ENCODE measurements at places on chromosomes 6 and 20.

DNA sequence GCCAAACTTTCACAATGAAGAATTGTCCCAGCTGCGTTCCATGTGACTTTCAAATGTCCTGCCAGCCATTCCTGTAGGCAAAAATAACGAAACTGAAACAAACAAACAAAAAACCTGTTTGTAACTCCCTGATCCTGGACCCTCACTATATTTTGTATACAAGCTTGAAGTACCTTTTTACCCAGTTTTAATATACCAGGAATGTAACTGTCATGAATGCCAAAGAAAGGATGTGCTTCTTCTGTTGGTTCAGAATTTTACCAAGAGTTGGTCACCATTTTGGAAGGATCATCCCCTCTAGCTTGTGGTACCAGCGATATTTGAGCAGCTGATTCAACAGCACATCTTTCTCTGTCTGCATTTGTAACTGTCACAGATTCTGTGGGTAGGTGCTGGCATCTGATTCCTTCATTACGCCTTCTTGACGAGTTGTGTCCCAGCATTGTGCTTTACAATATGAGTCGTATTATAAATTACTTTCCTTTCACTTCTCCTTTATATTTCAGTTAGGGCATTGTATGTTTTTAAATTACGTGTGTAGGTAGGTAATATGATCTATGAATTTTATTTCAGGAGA, 93.9 kb downstream of the DLGAP4 start:
- no peak for DNase-seq

DNA sequence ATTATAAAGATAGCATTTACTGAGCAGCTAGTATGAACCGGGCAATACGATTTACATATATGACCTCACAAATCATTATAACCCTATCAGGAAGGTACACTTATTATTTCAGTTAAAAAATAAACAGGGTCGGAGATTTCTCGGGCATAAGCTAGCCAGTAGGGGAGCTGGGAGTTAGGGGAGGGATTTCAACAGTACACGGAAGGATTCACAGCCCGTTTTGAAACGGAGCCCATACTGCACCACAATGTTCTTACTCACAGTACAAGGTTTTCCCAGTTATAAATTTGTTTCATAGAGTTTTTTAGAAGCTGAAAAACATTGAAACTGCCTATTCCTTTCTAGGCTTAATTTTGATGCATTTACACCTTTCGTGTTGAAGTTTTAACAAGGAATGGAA, 607.1 kb downstream of the HDGFL1 start:
- no peak for DNase-seq

- no peak for DNase-seq
Observed at GRCh38 chr6:133114973-133115372, 126.2 kb upstream of the EYA4 start.

DNA sequence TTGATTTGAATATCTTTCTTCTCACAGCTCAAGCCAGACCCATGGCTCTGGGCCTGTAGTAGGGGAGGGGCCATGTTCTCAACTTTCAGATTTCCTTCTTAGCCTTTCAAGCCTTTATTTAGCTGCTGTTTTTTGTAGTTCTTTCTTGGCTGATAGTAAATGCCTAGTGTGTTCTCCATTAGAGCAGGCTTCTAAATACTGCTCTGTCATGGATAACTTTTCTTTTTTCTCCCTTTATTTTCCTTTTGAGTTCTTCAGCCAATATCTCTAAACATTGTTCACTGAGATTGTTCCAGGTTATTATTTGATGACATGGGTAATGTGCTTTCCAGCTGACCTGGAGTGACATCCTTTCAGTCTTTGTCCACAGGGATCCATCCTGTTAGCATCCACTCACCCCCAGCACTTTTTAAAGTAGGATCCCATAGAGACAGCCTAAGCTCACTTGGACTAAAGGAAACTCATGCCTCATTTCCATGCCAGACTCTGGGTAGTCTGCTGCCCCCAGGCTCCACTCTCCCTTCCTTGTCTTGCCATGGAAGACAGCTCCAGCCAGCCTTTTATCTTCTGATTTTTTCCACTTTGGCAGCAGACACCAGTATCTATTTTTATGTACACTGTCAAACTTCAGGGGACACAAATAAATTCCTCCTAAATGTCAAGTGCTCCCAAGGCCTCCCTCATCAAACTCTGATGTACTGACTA, 645.6 kb downstream of the RNF144B start:
- no peak for DNase-seq

DNA sequence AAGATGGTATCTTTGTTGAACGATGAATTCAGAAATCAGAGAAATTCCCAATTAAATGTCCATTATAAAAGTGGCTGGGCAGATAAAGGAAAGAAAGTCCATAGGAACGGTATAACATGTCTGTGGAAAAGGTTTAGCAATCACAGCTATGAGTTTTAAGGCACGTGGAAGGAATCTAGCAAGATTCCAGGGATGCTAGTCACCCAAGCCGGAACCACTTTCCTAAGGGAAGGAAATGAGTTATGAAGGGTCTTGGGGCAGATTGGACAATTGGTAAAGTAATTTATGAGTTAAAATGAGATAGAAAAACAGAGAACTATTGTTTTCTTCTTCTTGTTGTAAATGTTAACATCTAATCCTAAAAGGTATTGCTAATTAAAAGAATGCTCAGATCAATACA, 384.8 kb downstream of the ADGRB3 start:
- no peak for DNase-seq

DNA sequence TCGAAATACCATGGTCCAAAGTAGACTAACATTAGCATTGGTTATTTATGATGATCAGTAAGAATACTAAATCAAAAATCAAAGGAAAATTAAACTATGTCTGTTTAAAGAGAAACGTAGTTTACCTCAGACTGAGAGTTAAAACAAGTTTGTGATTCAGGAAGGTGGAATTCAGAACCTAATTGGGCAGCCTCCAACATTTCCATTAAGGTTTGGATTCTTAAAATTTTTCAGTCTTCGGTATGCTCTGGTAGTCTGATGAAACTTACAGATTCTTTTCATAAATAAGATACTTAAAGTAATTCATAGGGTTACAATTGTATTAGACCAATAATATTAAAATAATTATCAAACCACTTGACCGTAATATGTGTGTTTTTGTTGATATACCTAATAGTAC, 18.6 kb downstream of the HFE start:
- DNase-seq = no peak

DNA sequence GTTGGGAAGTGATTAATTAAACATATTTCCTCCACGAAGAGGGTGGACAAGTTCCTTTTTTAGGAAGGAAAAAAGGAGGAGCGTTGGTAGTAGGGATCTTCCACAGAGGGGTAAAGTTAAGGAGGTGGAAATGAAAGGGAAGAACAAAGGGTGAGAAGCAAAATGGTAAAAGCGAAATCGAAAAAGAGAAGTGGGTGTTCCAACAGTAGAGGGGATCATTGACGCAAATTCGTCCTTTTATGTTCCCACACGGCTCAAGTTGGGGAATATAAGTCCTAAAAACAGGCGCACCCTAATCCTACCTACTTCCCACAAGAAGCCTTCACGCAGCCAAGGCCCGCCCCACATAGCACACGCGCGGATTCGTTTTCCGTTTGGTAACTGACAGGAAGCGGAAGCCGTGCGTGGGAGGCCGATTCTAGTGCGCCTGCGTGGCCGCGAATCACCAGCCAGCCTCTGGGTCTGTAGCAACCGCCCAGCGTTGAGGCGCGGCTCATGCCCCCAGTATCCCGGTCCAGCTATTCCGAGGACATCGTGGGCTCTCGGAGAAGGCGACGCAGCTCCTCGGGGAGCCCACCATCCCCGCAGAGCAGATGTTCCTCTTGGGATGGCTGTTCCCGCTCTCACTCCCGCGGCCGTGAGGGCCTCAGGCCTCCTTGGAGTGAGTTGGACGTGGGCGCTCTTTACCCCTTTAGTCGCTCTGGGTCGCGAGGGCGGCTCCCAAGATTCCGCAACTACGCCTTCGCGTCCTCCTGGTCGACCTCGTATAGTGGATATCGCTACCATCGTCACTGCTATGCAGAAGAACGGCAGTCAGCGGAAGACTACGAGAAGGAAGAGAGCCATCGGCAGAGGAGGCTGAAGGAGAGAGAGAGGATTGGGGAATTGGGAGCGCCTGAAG, at the start of gene NKAPL:
TSS of gene NKAPL (plus strand) at position 421 of the 901 bp plus-strand sequence. CDS start at position 496, 75 bp downstream.
- DNase-seq = peak; percentile 57

DNA sequence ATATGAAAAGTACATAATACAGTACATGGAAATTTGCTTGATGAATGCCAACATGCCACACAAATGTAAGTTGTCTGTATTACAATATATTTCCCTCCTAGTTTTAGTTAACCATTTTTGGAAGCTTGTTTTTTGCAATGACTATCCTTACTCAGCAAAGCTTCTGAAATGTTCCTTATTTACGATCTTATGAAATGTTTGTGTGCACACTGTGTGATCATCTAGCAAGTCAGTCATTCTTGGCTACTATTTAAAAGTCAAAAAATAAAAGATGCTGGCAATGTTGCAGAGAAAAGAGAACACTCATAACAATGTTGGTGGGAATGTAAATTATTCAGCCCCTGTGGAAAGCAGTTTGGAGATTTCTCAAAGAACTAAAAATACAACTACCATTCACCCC, 33.8 kb downstream of the SUMO4 start:
- DNase-seq = no peak

DNA sequence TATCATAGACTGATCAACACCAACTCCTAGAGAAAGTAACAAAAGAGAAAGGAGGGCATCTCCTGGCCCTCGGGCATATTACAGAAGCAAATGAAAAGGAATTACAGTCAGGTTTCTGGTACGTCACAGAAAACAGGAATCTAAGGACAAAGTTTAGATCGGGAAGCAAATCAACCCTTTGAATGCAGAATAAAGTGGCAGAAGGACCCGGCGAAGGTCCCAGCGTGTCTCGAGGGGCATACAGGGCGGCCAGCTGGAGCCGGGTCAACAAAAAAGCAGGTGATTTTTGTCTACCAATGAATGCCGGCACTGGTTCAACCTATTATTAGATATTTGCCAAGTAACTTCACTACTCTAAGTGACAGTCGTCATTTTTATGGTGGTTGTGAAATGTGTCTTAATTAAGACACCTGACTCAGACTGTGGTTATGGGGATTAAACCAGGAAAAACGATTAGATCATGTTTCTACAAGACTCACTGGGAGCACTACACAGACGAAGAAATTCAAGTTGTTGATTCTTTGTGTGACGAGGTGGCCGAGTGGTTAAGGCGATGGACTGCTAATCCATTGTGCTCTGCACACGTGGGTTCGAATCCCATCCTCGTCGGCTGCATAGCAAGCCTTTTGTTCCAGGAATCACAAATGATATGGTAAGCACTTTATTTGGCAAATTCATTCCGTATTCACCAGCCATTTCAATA, 12.4 kb upstream of the ZSCAN9 start:
- no peak for DNase-seq

- no peak for DNase-seq
Observed at GRCh38 chr6:38509713-38510112, 130.0 kb downstream of the BTBD9 start.

DNA sequence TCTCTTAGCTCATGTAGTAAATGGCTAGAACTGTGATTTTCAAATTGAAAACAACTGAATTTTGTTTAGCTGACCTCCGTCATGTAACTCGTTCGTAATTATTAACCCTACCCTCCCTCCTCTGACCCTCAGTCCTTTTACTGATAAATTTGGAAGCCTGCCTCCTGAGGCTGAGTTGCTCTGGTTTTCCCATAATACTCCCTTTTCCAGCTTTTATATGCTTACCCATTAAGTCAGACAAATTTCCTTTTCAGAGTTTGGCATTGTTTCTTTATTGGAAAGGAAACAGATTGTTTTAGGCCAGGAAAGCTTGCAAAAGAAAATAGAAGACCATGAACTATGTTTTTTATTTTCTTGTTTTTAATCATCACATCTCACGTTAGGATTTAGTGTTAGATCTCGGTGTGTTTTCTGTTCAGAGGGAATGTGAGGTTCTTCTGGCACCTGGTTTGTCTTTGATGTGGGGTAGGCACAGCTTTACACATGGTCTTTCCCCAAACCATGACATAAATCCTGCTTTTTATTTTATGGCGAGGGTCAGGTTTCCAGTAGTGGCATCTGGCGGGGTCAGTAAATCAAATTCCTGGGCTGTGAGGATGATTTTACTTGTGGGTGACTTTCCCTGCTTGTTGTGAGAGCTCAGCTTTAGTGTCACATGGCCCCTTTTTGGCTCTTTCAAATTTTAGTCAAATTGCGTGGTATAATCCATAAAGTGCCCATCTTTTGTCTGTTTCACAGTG, 24.5 kb downstream of the PLCB4 start:
- no peak for DNase-seq

DNA sequence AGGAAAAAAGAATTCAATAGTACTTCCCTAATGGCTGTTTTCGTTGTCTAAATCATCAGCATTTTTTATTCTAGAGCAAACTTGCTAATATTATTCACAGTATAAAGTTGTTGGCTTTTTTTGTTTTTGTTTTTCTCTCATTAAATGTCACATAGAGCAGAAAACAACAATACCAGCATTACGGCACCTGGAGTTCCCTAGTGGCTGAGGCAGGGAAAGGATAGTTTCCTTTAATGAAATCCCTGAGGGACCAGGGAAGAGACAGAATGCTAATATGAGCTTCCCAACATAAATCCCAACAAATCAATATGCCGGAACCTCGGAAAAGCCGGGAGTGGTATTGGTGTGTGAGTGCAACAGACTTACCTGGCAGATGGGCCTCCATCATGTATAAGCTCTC, 235.2 kb upstream of the ASCC3 start:
- no peak for DNase-seq

- DNase-seq = no peak
Observed at GRCh38 chr6:112307707-112308106, 39.4 kb upstream of the RFPL4B start.
